ENCODE measurements at places on chromosomes 7 and 10.

DNA sequence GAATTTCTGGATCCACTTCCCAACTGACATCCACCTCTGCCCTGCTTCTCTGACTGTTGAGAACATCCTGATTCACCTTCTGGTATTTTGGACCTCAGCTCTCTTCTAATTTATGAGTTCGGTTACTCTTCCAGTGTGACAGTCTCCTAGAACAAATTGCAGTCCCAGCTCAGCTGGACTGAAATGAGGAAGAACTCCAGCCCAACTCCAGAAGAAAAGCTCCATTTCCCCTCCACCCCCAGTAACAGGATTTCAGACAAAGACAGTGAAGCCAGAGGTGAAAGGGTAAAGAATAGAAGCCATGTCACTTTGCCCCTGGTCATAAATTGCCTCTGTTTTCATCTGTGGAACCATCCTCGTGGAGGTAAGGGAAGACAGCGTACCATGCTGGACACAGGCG, 26.2 kb upstream of the INHBA start:
- DNase-seq: no peak

DNA sequence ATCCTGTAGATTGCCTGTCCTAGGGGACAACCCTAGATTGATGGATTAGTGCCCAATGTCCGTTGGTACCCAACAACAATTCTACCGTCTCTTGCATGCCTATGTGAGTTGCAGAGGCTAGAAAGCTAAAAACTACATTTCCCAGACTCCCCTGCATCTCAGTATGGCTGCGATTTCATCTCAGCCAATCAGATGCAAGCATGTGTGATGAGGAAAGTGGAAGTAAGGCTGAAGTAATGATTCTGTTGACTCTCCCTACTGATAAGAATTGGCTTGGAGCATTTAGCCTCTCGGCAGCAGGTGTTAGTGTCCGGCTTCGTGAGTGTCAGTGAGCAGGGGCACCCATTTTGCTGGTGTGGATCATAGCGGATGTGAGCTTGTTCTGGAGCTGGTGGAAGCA, 171.9 kb downstream of the FGFR2 start:
- DNase-seq: no peak

- DNase-seq: no peak
These were observed 40.3 kb downstream of the DAGLB start for GRCh38 chr7:6407434-6407833.

DNA sequence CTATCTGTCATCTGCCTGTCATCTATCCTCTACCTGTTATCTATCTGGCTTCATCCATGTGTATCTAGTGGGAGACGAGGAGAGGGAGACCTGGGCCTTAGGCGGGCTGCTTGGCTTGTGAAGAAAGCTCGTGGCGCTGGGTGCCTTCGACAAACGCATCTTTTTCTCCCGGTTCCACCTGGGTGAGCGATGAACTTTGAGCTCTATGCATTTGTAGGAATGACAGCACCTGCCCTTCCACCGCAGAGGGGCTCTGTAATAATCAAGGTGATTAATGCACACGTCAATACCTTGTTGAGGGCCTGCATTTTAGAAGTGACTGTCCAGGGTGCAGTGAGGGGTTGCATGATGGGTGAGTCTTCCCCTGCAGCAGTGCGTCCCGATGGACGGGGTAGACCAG, 2.6 kb upstream of the VIPR2 start:
- DNase-seq: no peak

DNA sequence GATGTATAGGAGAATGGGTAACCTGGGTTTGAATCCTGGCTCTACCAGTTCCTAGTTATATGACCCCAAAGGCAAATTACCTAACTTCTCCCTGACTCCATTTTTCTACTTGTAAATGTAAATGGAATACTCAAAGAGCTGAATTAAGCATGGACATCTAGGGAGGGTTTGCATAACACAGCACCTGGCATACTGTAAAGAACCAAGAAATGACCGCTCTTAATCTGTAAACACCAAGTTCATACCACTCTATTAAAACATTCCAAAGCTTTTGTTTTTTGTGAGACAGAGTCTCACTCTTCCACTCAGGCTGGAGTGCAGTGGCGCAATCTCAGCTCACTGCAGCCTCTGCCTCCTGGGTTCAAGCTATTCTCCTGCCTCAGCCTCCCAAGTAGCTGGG, 19.6 kb downstream of the MPP7 start:
- DNase-seq: no peak

DNA sequence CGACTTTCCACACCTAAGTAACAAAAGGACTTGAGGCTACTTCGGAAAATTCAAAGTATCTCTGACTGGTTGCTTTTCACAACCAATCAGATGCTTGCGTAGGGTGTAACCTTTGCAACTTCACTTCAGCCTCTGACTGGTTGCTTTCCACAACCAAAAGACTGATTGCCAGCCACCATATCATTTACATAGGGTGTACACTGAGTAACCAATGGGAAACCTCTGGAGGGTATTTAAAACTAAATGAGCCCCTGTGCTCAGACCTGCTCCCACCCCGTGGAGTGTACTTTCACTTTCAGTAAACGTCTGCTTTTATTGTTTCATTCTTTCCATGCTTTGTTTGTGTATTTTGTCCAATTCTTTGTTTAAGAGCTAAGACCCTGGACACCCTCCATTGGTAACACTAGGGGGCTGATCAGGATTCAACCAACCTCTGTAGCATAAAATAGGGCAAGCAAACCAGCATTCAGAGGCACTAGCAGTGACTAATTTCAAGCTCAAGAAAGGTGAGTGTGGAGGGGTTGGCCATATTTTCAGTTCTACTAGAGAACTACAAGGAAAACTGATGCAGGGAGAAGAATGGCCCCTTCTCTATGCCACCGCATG, 390.8 kb downstream of the POM121L12 start:
- DNase-seq: no peak

DNA sequence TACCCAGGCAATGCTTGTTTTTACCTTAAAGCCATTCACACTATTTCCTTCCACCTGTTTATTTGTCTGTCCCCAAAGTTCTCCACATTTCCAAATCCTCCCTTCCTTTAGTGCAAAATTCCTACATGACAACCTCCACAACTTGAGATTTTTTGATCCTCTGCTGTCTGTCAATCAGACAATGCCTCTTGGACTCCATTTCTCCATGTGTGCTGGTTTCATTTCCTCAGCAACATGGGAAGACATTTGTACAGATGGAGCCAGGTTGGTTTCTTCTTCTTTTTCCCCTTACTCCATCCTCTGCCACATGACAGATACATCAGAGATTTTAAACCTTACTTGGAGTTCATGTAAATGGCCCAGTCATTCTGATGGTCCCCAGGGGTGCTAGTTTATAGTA, 19.1 kb upstream of the GIMAP2 start:
- no peak for DNase-seq

- DNase-seq: peak; percentile 2
These were observed 408.0 kb downstream of the HGF start for GRCh38 chr7:81361769-81362312.

- DNase-seq: no peak
These were observed 821.3 kb downstream of the LRMDA start for GRCh38 chr10:76252733-76253132.

DNA sequence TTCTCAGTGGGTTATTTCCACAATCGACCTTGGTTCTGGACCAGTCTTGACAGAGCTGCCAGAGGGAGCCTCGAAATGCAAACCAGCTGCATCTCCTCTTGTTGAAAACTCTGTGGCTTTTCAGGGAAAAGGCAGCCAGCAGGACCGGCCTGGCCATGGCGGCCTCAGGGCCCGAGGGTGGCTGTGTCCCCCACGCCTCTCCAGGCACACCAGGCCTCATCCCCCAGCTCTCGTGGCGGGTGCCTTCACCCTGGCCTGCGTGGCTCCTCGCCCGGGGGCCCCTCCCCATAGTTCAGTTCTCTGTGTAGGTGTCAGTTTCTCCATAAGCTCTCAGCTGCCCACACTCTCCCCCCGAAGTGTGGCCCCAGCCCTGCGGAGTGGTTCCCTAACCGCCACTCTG, 63.5 kb downstream of the MGMT start:
- peak; percentile 24 for DNase-seq

DNA sequence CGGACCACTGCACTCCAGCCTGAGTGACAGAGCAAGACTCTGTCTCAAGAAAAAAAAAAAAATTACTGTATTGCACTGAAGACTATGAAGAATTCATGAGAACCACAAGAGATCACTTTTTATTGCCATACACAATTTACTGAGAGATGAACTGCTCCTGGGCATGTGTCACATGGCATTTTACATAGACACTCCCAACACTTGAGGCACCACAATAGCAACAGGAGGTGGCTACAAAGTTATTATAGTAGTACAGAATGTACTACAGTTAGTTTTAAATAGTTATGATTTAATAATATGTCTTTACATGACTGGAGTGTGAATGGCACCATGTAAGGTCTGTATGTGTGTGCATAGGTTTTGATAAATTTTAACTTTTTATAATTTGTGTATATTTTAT, 70.6 kb downstream of the KMT2E start:
- no peak for DNase-seq

- DNase-seq: no peak
These were observed 561.1 kb downstream of the TCERG1L start for GRCh38 chr10:130750441-130750840.

GRCh38 chr7:44796034-44796503, 412 bp upstream of the PPIA start:
- DNase-seq: peak; percentile 49

DNA sequence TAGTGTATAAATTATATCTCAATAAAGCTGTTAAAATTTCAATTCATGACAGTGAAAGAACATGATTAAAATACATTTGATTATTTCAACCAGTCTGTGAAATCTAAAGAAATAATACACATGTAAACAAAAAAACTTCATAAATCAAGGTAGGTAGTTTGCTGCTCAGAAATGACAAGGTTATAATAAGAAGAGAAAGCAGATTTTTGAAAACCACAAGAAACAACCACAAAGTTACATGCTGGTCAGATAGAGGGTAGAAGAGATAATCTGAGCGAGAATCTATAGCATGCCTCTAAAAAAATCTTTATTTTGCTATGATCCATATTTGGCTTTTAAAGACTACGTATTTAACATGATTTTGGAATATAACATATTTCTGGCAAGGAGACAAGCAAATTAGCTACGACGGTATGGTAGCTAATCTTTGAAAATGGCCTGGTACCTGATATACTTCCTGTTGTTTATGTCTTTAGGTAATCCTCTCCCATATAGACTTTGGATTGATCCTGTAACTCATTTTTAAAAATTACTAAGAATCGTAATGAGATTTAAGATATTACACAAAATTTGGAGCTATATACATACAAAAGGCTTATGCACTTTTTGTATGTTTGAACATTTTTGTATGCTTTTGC, 23.5 kb upstream of the VCL start:
- DNase-seq: no peak

DNA sequence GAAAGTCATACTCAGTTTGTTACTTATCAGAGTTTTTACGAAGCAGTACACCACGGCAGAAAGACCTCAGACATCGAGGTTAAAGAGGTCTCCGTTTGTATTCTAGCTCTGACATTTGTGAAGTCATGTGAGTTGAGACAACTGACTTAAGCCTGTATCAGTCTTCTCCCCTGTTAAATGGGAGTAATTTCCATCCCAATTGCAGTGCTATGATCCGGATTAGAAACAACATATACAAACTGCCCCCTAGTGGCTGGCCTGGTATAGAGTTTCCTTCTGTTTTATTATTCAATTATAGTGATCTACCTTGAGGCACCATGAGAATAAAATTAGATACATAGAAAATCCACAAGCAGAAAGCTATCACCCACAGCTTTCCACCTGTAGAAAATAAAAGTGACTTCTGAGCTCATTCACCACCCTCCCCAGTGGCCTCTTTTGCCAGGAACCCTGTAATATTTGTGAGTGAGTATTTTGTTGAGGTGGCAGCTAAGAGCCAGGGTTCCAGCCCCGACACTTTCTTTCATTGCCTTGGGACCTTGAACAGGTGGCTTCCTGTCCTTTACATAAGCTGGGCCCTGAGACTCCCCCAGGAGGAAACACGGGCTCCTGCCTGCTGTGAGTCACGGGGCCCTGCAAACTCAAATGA, 607.2 kb upstream of the MGMT start:
- no peak for DNase-seq

DNA sequence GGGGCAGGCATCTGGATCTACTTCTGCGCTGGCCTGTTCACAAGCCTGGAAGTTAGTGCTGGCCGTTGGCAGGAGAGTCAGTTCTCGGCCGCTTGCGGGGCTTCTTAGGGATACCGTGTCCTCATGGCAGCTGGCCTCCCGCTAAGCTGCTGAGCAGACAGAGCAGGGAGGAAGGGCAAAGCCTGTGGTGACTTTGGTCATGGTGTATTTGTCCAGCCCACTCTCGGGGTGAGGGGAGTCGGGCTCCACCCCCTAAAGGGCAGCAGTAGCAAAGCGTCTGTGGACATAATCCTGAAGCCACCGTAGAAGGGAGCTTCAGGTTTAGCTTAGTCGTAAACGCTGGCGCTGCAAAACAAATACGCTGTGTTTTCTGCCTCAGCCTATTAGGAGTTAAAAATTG, 12.2 kb downstream of the UBE3C start:
- DNase-seq: peak; percentile 84

- no peak for DNase-seq
These were observed 60.9 kb downstream of the WAC start for GRCh38 chr10:28593811-28594210.

DNA sequence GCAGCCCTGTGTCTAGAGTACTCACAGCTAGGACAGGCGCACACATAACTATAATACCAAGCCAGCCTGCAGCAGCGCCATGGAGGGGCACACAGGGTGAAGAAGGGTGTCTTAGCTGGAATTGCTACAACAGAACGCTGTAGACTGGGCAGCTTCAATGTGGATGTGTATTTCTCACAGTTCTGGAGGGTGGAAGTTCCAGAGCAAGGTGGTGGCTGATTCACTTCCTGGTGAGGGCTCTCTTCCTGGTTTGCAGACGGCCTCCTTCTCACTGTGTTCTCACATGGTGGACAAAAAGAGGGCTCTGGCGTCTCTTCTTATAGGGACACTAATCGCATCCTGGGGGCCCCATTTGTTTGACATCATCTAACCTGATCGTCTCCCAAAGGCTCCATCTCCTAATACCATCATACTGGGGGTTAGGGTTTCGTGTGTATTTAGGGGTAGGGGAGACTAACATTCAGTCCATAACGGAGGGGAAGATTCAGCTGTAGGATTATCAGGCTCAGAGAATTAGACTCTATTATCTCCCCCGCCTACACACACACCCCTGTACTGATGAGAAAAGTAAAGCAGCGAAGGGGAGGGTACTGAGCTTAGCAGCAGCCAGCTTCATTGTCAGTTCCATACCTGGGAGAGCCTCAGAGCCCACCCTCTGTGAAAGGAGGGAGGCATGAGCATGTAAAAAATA, 289.1 kb downstream of the CCDC3 start:
- DNase-seq: no peak

- DNase-seq: peak; percentile 3
These were observed 185.6 kb downstream of the PLXNA4 start for GRCh38 chr7:132390705-132391104.
